Memory B cell (primary cell): ENCODE measurements at places on chromosomes 7 and 10.
A peak's percentile ranks its signal among the peaks of the same experiment; 100 is the strongest.

GRCh38 chr10:13858709-13859108 lies 271.9 kb downstream of the PRPF18 start:
- peaks cover 10% of the 10 kb centered on the region for H3K27me3 ChIP-seq
- no peak for DNase-seq
- no peak overlapping the region for H3K4me3 ChIP-seq
- H3K27ac ChIP-seq = no peak overlapping the region
- H3K4me1 ChIP-seq = no peaks in the 10 kb centered on the region

DNA sequence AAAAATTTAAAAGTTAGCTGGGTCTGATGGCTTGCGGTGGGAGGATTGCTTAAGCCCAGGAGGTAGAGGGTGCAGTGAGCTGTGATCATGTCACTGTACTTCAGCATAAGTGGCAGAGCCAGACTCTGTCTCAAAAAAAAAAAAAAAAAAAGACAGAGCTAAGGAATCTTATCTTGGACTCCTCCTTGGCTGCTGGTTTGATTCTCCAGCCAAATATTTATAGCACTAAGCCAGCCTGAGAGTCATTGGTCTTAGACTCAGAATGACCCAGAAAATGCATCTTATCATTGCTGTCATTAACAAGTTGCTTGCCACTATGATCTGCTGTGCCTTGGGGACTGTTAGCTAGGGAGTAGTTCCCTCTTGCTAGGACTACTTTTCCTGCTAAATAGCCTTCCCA lies 164.7 kb downstream of the GNAT3 start:
- no peaks in the 10 kb centered on the region for H3K36me3 ChIP-seq
- no peak overlapping the region for H3K4me3 ChIP-seq
- H3K27me3 ChIP-seq = no peaks in the 10 kb centered on the region
- no peaks in the 10 kb centered on the region for H3K4me1 ChIP-seq

DNA sequence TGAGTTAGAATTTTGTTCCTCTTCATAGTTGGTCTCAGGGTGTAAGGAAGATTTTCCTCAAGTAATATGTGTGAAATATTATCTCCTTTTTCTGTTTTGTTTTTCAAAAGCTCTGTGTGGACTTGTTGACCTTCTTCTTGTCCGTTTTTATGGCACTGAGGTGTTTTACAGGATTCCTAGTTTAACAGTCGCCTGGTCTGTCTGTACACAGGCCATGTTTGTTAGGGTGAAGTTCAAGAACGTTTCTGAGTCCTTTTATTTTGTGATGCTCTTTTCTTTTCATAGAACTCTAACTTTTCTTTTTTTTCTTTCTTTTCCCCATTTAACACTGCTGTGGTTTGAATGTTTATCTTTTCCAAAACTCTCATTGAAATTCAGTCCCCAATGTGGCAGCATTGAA lies 18.5 kb downstream of the TACC2 start:
- no peak for DNase-seq
- H3K4me1 ChIP-seq = no peaks in the 10 kb centered on the region
- no peak overlapping the region for H3K27ac ChIP-seq
- H3K36me3 ChIP-seq = no peaks in the 10 kb centered on the region
- no peak overlapping the region for H3K4me3 ChIP-seq

- no peak overlapping the region for H3K27ac ChIP-seq
- H3K4me3 ChIP-seq = no peak overlapping the region
- H3K4me1 ChIP-seq = peaks cover 4% of the 10 kb centered on the region
- no peaks in the 10 kb centered on the region for H3K36me3 ChIP-seq
These were observed 86.3 kb upstream of the PIK3CG start for GRCh38 chr7:106778656-106779250.

DNA sequence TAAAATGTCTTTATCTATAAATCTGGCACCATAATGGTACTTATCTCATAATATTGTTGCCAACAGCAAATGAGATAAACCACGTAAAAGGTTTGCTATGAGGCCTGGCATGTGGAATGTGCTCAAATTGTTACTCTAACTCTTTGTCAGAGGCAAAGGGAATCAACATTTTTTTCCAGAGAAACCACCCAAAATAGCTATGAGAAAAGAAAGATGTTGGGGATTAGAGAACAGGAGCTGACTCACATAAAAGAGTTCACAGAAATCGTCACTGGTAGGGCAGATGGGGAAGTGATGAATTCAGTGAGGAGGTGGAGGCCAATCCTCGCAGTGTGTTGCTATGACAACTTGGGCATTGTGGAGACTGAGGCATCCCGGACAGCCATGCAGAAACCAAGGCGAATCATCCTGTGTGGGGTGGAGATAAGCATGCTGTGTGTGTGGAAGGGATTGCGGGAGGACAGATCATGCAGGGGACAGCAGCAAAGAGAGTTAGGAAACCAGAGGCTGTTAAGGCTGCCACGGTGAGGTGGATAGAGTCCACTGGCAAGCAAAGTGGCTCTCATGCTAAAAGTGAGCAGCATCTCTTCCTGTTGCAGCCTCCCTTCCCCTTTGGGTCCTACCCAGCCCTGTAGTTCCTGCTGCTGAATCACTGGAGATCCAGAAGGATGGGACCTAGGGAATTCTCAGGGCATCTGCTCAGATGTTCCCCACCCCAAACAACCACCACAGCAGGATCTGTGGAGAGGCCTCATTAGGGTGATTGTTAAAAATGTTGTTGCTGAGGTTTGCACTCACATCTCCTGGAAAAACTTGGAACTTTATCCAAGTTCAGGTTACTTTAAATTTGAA lies 103.9 kb downstream of the CUBN start:
- peaks cover 3% of the 10 kb centered on the region for H3K36me3 ChIP-seq
- peaks cover 17% of the 10 kb centered on the region for H3K4me1 ChIP-seq
- DNase-seq = no peak

GRCh38 chr10:113239566-113240350 lies 289.7 kb downstream of the TCF7L2 start:
- H3K27me3 ChIP-seq = peaks cover 9% of the 10 kb centered on the region
- no peak overlapping the region for H3K4me3 ChIP-seq
- H3K27ac ChIP-seq = no peak overlapping the region
- no peaks in the 10 kb centered on the region for H3K36me3 ChIP-seq
- DNase-seq = no peak
- H3K4me1 ChIP-seq = no peaks in the 10 kb centered on the region

DNA sequence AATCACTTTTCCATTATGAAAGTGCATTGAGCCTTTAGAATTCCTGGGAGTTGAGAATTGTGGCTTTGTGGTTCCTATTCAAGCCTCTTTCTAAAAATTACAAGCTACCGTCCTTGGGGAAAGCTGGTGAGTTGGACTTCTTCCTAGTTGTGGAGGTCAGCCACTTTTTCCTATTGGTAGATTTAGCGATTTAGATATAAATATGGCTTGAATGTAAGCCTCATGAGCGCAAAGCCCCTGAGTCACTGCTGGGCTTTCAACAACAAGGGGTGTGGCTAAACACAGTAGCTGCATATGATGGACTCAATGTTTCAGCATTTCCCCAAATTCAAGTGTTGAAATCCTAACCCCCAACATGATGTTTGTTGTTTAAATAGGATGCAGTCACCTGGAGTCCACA lies 150.0 kb upstream of the IGFBP3 start:
- no peak overlapping the region for H3K4me3 ChIP-seq
- no peaks in the 10 kb centered on the region for H3K4me1 ChIP-seq
- no peaks in the 10 kb centered on the region for H3K36me3 ChIP-seq
- H3K27ac ChIP-seq = no peak overlapping the region

- H3K36me3 ChIP-seq = peaks cover 20% of the 10 kb centered on the region
- no peak for DNase-seq
- H3K4me3 ChIP-seq = no peak overlapping the region
- H3K27ac ChIP-seq = no peak overlapping the region
- no peaks in the 10 kb centered on the region for H3K27me3 ChIP-seq
These were observed 181.9 kb upstream of the TCF7L2 start for GRCh38 chr10:112768121-112768520.

- DNase-seq = no peak
- no peaks in the 10 kb centered on the region for H3K36me3 ChIP-seq
- peaks cover 6% of the 10 kb centered on the region for H3K27me3 ChIP-seq
- H3K4me1 ChIP-seq = no peaks in the 10 kb centered on the region
These were observed 11.0 kb downstream of the TLL2 start for GRCh38 chr10:96502561-96503282.

- H3K27ac ChIP-seq = no peak overlapping the region
- peaks cover 4% of the 10 kb centered on the region for H3K4me1 ChIP-seq
- H3K4me3 ChIP-seq = no peak overlapping the region
- DNase-seq = no peak
These were observed 161.9 kb downstream of the DNAJB6 start for GRCh38 chr7:157498657-157499056.

DNA sequence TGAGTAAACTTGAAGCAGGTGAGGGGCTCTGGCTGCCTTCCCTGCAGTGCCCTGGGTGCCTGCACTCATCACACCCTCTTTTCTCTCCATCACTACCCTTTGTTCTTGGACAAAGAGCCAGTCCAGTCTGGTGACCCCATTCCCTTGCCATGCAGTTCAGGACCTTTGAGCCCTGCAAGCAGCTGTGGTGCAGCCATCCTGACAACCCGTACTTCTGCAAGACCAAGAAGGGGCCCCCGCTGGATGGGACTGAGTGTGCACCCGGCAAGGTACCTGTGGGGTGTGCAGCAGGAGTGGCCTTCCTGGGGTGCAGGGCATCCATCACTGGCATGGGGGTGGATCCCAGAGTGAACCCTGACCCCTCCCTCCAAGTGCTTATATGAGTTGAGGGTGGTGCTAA lies 48.7 kb downstream of the TBATA start:
- DNase-seq = no peak
- H3K36me3 ChIP-seq = no peaks in the 10 kb centered on the region
- no peak overlapping the region for H3K4me3 ChIP-seq
- H3K27me3 ChIP-seq = peaks cover 4% of the 10 kb centered on the region
- H3K4me1 ChIP-seq = no peaks in the 10 kb centered on the region

- no peaks in the 10 kb centered on the region for H3K4me1 ChIP-seq
- no peaks in the 10 kb centered on the region for H3K27me3 ChIP-seq
- no peak for DNase-seq
- H3K36me3 ChIP-seq = no peaks in the 10 kb centered on the region
- H3K4me3 ChIP-seq = no peak overlapping the region
These were observed 499.1 kb downstream of the KCNMA1 start for GRCh38 chr10:77138541-77138940.

DNA sequence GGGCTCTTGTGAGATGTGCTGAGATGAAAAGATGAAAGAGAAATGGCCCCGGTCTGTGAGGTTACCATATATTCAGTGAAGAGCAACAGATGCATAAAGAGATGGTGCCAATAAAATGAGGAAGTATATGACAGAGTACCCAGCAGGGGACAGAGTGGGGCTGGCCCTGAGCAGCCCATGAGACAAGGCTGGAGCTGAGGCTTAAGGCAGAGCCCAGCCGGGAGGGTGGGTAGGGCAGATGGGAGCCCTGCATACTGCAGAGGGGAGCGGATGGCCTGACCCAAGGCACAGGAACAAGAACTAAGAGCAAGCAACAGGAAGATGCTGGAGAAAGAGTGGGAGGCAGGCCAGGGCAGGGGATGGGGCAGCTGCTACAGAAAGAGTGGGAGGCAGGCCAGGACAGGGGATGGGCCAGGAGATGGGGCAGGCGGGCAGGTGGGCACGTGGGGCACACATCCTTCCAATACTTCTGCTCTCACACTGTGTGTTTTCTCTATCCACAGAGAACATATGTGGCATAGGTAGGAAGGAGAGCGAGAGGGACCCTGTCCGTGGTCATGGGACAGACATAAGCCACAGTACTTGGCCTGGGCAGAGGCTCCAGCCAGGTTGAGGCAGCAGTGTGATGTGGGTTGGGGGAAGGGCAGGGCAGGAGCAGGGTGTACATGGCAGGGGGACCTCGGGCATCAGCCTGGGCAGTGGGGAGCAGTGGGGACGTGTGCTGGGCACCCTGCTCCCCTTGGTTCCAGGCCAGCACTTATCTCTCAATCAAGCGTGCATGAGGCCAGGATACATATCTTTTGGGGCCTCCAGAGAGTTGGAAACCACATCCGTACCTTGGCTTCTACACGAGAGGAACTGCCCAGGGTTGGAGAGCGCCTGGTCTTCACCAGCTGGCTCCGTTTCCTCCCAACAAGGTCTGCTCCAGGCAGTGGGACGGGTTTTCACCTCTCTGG lies 91.6 kb upstream of the IKZF1 start:
- no peak overlapping the region for H3K4me3 ChIP-seq
- no peaks in the 10 kb centered on the region for H3K27me3 ChIP-seq
- H3K27ac ChIP-seq = peak overlapping the region; percentile 22
- H3K4me1 ChIP-seq = peaks cover 27% of the 10 kb centered on the region
- peak; percentile 14 for DNase-seq

DNA sequence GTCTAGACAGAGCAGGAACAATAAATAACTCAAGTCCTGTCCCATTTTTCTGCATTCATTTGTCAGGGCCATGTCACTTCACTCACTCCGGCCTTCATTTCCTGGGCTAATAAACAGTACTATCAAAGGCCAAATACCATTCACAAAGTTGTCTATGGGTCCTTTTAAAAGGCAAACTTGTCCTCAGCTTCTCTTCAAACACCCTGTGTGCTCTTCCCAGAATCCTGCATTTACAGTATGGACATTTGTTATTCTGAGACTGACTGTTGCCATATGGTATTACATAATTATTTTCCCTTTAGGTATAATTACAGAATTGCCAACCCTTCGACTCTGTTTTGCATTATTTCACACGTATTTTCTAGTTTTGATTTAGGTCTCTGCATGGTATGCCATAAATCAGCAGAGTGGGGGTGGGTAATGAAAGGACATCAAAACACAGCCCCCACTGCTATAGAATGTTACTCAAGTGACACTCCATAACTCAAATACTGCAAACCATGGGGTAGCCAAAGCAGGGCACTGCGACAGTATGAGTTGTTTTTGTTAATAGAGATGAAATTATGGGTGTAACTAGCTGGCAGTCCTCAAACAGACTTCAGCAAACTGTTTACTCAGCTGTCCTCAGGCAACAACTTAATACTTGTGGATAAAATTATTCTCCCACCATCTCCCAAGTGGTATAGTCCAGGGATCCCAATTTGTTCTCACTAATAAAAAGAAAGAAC lies 183.7 kb downstream of the TRIL start:
- H3K27ac ChIP-seq = no peak overlapping the region
- H3K4me3 ChIP-seq = no peak overlapping the region
- no peaks in the 10 kb centered on the region for H3K36me3 ChIP-seq
- peaks cover 3% of the 10 kb centered on the region for H3K27me3 ChIP-seq

DNA sequence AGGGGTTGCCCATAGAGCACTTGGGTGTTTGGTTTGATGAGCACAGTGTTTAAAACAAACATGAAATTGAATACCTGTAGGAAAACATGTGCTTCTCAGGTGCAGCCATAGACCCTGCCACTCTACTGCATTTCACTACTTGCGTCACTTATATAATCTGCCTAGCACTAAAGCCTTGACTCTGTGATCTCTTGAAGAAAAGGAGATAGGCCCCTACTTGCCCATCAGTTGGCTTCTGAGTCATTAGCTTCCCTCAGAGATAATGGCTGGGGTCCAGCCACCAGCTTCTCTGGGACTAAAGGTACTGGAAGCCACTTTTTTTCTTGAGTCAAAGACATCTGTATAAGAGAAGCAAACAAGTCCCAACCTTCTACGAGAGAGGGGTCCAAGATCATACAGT lies 45.9 kb upstream of the BTRC start:
- H3K4me3 ChIP-seq = no peak overlapping the region
- peaks cover 25% of the 10 kb centered on the region for H3K27me3 ChIP-seq
- no peaks in the 10 kb centered on the region for H3K36me3 ChIP-seq
- DNase-seq = no peak
